Nucleus accumbens (tissue), 56 donors: ENCODE measurements at places on chromosomes 4 and X.

- DNase-seq = no peak
Measured at GRCh38 chrX:99973572-99974226, 436.4 kb downstream of the PCDH19 start.

DNA sequence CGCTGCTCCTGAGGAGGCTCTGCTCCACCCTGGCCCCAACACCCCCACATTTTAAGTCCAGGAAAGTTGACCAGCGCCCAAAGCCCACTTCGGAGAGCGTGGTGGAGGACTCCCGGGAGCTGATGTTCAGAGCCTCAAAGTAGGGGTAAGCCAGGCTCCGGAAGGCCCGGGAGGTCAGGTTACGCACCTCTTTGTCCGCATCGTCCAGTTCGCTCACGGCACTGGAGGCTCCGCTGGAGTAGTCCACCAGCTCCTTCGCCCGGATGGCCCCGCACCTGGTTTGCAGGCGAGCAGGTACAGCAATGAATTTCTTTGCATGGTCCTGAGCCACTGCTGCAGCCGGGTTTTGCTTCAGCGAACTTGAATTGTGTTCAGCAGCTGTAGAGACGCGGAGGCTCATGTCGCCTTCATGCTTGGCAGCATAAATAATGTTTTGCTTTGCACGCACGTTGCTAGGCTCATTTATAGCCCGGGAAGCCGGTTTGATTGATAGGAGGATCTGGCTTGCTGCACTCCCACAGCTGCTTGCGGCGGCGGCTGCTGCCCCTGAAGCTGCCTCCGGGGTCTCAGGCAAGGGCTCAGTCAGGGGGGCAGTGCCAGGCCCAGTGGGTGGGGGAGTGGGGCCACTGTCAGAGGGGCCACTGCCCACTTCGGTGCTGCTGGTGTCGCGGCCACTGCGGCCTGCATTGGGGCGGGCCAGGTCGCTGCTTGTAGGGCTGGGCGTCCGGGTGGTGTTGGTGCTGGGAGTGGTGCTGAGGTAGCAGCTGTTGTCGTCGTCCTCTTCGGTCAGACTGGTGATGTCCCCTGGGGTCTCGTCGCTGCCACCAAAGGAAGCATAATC lies 4.8 kb downstream of the C4orf54 start:
- DNase-seq = no peak

- no peak for DNase-seq
Measured at GRCh38 chr4:53502094-53502493, 89.2 kb downstream of the LNX1 start.

DNA sequence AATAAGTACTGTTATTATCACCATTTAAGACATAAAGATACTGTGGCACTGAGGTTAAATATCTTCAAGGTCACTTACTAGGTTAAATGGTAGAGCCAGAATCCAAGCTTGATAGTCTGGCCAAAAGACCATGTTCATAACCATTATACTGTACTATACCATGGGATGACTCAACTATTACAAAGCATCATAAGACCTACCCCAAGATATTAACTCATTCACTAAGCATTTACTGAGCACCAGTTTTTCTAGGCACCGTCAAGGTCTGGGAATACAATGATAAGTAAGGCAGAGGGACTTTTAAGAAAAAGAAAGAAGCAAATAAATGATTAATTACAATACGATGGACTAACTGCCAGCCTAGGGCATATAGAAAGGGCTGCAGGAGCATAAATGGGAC lies 95.5 kb upstream of the KCTD8 start:
- DNase-seq = no peak

- no peak for DNase-seq
Measured at GRCh38 chr4:108210989-108211835, 42.5 kb upstream of the LEF1 start.

- DNase-seq = no peak
Measured at GRCh38 chr4:115850799-115851509, 737.5 kb upstream of the NDST4 start.

DNA sequence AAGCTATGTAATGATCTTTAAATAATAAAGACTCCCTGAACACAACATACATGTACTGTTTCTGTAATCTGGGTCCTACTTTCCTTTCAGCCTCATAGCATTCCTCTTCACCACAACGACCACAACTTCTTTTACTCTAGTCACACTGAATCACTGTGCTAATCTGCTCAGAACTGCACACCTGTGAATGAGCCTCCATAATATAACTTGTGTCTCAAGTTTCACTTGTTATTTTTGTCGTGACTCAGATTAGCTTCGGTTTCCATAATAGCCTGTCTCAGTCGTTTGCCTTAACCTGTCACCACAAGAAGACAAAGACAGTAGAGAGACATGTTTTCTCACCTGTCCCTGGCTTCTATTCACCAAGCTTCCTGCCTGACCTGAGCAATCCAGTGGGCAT lies 61.8 kb downstream of the MAGED1 start:
- DNase-seq = no peak

DNA sequence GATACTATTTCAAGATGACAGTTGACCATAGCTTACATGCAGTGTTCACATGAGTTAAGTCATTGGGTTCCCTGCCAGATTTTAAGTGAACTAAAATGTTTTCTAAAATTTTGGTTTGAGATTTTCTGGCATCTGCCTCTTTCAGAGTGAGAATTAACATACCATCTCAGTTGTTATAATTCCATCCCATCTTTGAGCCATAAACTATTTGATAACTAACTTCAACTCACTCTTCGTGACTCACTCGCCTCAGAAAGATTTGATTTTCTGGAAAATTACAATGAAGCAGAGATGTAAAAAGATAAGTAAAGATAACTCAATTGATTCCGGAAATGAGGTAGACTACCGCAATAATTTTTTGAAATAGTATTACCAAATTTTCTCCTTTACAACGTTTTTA lies 61.8 kb downstream of the HMGB2 start:
- no peak for DNase-seq

GRCh38 chrX:154824638-154825037 lies 9.8 kb downstream of the SMIM9 start:
- no peak for DNase-seq
